ENCODE measurements at places on chromosomes 13 and 19. TPM values are rescaled to one million over a fixed set of nuclear protein-coding genes. Genes with fewer than 3 reads are reported as not detected.
A peak's percentile ranks its signal among the peaks of the same experiment; 100 is the strongest.

Gene ANKRD24
- total RNA-seq, result 4.1 TPM

Gene DNAAF3
- 0.46 TPM for total RNA-seq

Gene TMEM255B
- total RNA-seq, result 1.2 TPM

DNA sequence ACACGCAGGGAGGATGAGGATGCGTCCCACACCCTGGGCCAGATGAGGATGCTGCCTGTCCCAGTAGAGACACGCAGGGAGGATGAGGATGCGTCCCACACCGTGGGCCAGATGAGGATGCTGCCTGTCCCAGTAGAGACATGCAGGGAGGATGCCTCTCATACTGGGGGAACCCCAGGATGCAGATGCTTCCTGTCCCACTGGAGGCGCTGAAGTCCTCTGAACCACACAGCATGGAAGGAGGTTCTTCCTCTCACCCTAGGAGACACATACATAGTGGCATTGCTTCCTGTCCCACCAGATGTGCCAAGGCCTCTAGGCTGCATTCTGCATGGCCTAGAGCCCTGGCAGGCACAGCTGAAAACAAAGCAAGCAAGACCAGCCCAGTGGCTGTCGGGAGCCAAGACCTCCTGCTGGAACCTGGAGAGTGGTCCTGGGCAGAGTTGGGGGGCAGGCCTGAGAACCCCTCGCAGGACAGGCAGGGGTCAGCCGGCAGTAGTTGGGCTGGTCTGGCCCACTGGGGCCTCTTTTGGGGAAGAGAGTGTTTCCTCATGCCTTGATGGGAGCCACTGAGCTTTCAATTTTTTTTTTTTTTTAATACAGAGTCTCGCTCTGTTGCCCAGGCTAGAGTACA, 4.3 kb downstream of the HPN start:
- DNase-seq, result peak; percentile 36

Gene DIAPH3
- 30.8 TPM for total RNA-seq

- DNase-seq, result no peak
Observed at GRCh38 chr13:106696719-106697118, 128.8 kb upstream of the ARGLU1 start.

- no peak for DNase-seq
Observed at GRCh38 chr13:55497486-55497885, 1643.2 kb upstream of the PRR20A start.

Gene ZNF491
- total RNA-seq, result 2.4 TPM

Gene CNN1
- total RNA-seq, result not detected

GRCh38 chr19:35037716-35038622, 3.6 kb upstream of the HPN start:
- DNase-seq, result no peak

GRCh38 chr13:26680123-26680450, 80.5 kb downstream of the GPR12 start:
- DNase-seq, result no peak

GRCh38 chr13:46134961-46135522, 30.2 kb upstream of the CPB2 start:
- no peak for DNase-seq

DNA sequence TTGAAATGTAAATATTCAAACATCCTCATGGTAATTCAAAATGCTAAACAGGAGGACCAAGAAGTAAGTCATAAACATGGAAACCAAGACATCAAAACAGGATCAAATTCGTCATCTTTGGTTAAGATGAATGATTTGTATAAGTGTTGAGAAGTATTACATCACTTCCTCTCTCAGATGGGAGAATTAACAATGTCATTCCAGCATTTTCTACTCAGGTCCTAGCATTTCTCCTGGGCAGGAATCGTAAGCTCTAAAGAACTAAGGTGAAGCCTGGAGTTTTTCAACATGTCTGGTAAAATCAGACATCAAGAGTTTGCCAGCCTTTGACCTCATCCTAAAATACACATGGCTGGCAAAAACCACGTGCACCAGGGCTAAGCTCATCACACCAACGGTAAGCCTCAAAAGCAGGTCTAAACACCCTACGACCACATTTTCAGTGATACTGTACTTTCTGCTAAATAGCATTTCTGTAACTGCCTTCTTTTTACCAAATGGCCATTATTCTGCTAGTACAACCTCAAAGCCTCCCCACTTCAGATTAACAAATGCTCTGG, 24.8 kb downstream of the RANBP3 start:
- peak; percentile 28 for DNase-seq

Gene SIAH3
- total RNA-seq, result 0.25 TPM

- no peak for DNase-seq
Observed at GRCh38 chr19:4278010-4278409, 1.1 kb upstream of the SHD start.

Gene NLRP7
- total RNA-seq, result not detected

GRCh38 chr13:71320452-71320851, 546.6 kb downstream of the DACH1 start:
- no peak for DNase-seq

Gene TEX26
- not detected for total RNA-seq

DNA sequence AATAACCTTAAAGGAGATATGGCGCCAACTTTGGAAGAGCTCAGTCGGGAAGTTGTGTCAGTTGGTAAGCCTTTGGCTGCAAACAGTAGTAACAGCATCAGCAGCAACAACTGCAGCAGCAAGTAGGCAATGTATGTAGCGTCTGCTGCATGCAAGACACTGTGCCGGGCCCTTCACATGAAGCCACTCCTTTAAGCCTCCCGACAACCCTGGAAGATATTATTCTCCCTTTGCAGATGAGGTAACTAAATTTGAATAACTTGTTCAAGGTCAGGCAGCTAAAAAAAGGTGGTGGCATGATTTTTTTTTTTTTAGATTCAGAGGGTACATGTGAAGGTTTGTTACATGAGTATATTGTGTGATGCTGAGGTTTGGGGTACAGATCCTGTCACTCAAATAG, 19.7 kb downstream of the SIPA1L3 start:
- no peak for DNase-seq

DNA sequence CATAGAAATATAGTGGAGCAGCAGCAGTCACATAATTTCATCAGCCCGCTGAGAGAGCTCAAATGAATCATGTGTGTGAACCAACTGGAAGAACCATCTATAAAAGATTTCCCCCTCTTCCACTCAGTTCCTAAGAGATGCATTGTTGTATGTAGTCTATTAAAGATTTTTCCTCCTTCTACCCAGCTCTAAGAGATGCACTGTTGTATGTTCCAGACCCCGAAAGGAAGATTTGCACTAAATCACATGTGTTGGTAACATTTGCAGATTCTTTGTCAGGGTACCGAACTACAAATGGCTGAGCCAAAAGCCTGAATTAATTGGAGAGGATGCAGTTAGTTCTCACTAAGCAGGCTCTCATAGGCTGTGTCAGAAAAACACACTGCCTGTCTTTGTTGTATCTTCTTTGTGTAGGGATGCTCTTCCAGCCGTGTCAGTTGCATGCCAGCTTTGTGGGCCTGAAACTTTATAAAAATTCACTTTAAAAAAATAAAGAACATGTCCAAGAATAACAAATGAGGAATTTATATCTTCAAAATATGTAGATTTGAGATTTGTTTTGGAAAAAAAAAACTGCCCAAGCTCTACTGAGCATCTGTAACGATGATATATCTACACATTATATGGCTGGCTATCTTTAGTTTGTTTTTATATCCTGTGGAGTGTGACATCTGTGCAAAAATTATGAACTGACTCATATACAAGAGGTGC, 223.1 kb downstream of the MZT1 start:
- no peak for DNase-seq

GRCh38 chr13:48561466-48562235, 28.8 kb upstream of the RCBTB2 start:
- DNase-seq, result no peak

GRCh38 chr13:50153401-50153800, 138.2 kb downstream of the KCNRG start:
- no peak for DNase-seq

- no peak for DNase-seq
Observed at GRCh38 chr19:35398570-35398969, 27.7 kb downstream of the GPR42 start.

DNA sequence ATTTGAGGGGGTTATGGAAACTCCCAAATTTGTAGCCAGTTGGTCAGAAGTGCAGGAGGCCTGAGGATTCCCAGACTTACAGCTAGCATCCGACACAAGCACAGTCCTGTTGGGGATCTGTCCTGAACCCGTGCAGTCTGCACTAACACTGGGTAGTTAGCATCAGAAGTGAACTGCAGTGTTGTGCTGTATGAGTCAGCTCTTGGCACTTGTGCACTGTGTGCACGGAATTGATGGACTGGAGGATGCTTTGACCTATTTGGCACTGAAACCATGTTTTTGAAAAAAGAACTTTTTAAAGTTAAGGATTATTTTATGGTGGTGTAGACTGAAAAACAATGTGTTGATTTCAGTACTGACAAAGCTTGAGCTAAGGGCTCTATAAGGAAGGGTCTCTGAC, 279.0 kb downstream of the NHLRC3 start:
- no peak for DNase-seq

DNA sequence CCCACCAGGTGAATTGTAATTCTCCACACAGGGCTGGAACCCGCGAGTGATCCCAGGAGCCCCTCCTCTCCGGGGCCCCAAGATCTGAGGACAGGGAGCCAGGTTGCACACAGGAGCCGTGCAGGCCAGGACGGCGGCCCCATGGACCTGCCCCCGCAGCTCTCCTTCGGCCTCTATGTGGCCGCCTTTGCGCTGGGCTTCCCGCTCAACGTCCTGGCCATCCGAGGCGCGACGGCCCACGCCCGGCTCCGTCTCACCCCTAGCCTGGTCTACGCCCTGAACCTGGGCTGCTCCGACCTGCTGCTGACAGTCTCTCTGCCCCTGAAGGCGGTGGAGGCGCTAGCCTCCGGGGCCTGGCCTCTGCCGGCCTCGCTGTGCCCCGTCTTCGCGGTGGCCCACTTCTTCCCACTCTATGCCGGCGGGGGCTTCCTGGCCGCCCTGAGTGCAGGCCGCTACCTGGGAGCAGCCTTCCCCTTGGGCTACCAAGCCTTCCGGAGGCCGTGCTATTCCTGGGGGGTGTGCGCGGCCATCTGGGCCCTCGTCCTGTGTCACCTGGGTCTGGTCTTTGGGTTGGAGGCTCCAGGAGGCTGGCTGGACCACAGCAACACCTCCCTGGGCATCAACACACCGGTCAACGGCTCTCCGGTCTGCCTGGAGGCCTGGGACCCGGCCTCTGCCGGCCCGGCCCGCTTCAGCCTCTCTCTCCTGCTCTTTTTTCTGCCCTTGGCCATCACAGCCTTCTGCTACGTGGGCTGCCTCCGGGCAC, 3.9 kb downstream of the FFAR1 start:
- no peak for DNase-seq

GRCh38 chr13:102947745-102948405, 102.0 kb downstream of the ERCC5 start:
- DNase-seq, result no peak

- no peak for DNase-seq
Observed at GRCh38 chr13:106522112-106522705, 13.3 kb downstream of the EFNB2 start.

Gene NLRP11
- not detected for total RNA-seq

- DNase-seq, result no peak
Observed at GRCh38 chr13:39879286-39880035, 224.0 kb downstream of the COG6 start.

DNA sequence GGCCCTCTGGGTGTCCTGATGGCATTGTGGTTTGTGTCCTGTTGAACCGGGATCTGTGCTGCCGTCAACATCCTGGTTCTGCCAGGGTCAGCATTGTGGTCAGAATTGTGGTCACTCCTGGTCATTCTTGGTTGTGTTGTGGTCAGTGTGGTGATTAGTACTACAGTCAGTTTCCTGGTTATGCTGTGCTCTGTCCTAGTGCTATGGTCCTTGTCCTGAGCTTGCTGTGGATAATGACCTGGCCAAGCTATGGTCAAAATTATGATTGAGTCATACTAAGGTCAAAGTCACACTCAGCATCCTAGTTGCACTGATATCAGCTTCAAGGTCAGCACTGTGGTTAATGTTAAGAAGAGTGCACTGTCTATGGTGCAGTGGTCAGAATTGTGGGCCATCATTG, 4.5 kb upstream of the OLFM2 start:
- DNase-seq, result no peak

Gene MRPL57
- 15.4 TPM for total RNA-seq

GRCh38 chr13:98619556-98619955, 42.6 kb upstream of the STK24 start:
- DNase-seq, result no peak

DNA sequence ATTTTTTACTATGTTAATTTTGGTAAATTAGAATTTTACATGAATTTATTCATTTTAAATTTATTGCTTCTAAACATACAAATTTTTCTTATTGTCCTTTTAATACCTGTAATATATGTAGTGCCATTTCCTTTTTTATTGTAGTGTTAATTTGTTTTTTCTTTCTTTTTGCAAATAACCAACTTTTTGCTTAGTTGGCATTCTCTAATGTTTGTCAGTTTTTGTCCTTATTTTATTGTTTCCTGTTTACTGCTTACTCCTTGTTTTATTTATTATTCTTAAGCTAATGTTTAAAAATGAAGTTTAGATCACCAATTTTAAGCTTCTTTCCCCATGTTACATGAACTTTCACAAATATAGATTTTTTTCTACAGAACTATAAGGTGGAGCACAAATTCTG, 516.6 kb downstream of the SLITRK1 start:
- DNase-seq, result no peak

- no peak for DNase-seq
Observed at GRCh38 chr19:478976-479375, 17.3 kb upstream of the MADCAM1 start.

- DNase-seq, result no peak
Observed at GRCh38 chr13:24056616-24057137, 103.8 kb upstream of the SPATA13 start.

DNA sequence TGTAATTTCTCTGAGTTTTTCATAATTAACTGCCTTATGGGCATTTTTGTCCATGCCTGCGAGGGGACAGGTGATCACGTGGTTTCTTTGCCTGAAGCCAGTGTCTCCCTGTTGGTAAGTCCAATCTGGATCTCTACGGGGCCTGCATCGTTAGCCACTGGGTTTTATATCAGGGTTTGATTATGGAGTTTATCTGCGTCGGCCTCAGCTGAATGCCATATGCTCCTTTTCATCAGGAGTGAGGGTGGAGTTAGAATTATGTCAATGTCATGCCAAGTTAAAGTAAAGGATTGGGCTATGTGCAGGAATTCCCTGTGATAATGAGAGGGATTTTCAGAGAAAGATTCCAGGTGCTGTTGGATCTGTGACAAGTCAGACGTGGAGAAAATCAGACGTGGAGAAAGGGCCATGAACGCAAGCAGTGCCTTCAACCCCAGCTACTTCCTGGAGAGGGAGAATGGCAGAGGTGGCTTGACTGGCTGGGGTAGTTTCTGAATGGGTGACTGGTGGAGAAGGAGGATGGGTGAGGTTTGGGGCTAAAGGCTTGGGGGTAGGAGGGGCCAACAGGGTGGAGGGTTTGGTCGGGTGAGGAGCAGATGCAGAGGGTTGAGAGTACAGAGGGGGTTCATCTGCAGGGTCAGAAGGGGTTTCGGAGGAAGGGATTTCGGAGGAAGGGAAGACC, 24.3 kb downstream of the TMEM255B start:
- DNase-seq, result no peak

GRCh38 chr19:6590258-6590826, 608 bp downstream of the CD70 start:
- peak; percentile 40 for DNase-seq

- no peak for DNase-seq
Observed at GRCh38 chr19:262125-262524, 29.1 kb downstream of the PLPP2 start.

Gene ZNF296
- 5.2 TPM for total RNA-seq

Gene CYP4F12
- not detected for total RNA-seq
